Heart right ventricle (tissue), 16 donors: ENCODE measurements at places on chromosomes 4 and X. TPM values are rescaled to one million over a fixed set of nuclear protein-coding genes. Genes with fewer than 3 reads are reported as not detected.

SSX2B gene
- not detected for polyA plus RNA-seq

NHS gene
- polyA plus RNA-seq = 0.20 TPM

TDO2 gene
- 0.03 TPM for polyA plus RNA-seq

SMS gene
- 22.3 TPM for polyA plus RNA-seq

LEF1 gene
- polyA plus RNA-seq = 0.68 TPM

UGT2B17 gene
- not detected for polyA plus RNA-seq

GUCY1A1 gene
- polyA plus RNA-seq = 13.8 TPM

CYTL1 gene
- not detected for polyA plus RNA-seq

PNMA6A gene
- polyA plus RNA-seq = 2.9 TPM

RRAGB gene
- polyA plus RNA-seq = 11.9 TPM

G3BP2 gene
- polyA plus RNA-seq = 24.2 TPM

FGF13 gene
- 1.2 TPM for polyA plus RNA-seq

MAGEA2 gene
- polyA plus RNA-seq = not detected

HPGD gene
- polyA plus RNA-seq = 0.66 TPM

FAM149A gene
- polyA plus RNA-seq = 1.2 TPM

CFI gene
- 12.6 TPM for polyA plus RNA-seq

MID1 gene
- polyA plus RNA-seq = 1.4 TPM

WDR17 gene
- polyA plus RNA-seq = 0.06 TPM

FAM133A gene
- polyA plus RNA-seq = 0.01 TPM

USP26 gene
- polyA plus RNA-seq = not detected
